Stimulated activated CD8-positive, alpha-beta memory T cell treated with anti-CD3 and anti-CD28 coated beads, Interleukin-4, amount 100 ng/mL, for 4 hours (primary cell): ENCODE measurements at places on chromosomes 2 and 18.

DNA sequence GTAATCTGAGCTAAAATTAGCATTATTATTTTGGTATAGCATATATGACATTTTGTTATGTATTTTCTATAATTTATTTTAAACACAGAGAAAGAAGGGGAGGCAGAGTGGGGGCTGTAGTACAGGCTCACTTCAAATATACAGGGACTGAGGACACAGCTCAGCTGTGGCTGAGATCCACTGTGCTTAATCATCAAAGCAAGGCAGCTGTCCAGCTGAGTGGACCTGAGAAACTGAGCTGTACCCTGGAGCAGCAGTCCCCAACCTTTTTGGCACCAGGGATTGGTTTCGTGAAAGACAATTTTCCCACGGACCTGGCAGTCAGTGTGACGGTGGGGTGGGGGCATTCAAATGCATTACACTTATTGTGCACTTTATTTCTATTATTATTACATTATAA is 687.2 kb downstream of the RNF144A start:
- no peak for DNase-seq

DNA sequence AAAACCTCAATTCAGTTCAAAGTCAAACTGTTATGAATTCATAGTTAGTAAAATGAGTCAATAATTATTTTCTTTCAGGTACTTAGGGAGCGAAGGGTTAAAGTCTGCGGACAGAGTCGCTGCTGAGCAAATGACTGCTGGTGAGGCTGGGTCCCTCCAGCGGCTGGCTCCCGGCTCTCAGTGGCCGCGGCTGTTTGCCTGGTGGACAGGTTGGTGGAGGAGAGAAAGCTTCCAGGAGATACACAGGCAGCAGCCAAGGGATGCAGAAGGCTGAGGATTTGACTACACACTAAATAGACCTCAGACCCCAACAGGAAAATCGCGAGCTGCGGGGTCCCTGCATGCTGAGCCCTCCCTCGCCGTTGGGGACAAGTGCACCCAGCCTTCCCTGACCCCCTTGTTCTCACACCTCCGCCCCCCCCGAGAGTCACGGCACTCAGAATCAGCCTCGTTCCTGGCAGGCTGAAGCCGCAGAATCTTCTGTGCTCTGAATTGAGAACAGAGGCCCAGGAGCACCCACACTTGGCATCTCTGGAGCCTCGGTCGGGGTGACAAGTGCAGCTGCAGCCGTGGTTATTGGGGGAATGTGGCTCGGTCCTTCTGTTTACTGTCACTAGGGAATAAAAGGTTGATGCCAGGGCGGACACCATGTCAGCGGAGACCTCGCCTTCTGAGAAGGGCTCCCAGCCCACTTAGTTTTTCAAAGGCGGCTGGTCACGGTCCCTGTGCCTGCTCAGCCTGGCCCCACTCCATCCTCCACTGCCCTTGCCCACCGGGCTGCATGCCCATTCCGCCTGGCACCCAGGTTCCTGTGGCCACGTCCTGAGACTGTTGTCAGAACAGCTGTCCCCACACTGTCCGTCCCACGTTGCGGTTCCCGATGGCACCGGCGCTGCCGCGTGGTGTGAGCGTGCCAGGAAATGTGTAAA is 74.0 kb downstream of the SLC66A2 start:
- DNase-seq = no peak

DNA sequence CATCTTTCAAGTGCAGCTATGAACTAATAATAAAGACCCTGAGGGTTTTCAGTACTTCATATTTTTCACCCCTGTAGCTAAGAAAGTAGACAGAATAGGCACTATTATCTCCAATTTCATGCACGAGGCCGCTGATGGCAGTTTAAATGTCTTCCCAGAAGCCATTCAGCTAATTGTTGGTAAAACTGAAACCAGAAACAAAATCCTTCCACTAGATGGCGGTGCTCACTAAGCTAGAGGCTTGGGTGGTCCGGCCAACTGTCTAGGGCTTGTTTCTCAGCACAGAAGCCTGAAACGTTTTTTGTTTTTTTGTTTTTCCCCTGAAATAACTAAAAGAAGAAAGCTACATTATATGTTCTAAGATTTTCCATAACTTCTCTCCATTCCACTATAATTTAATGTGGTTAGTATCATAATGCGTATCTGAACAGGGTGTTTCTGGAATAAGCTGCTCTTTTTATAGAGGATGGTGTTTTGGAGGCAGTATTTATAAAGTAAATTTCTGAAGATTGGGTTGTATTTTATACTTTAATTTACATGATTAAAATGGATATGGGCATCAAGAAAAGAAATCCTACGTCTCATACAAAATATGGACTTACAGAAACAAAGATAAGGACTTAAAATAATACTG is 159.4 kb downstream of the PIK3C3 start:
- DNase-seq = no peak

DNA sequence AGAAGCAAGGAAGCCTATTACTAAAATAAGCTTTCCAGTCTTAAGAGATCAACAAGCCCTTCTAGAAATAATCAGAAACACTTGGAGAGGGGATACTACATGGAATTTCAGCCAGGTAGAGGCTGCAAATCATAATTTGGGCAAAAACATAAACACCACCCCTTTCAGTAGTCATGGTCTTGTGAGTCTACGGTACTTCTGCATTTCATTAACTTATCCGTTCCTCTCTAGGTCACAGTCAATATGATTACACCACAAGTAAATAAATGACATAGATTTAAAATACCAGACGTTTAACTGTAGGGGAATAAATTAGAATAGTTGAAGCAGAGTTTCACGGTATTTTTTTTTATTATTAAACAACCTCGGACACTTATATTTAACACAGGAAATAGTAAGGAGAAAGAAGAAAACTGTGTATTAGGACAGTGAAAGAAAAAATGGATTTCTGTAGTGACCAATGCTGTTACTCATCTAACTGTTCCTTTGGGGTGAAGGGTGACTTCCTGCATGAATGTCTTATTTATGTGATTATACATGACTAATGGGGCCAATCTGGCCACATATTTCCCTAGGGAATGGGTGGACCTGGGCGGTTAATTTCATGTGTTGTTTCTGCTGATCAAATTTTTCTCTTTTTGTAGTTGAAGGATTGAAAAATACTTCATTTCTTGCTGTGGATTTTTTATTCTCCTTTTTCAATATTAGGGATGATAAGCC is 456.6 kb upstream of the UBE2E3 start:
- no peak for DNase-seq

DNA sequence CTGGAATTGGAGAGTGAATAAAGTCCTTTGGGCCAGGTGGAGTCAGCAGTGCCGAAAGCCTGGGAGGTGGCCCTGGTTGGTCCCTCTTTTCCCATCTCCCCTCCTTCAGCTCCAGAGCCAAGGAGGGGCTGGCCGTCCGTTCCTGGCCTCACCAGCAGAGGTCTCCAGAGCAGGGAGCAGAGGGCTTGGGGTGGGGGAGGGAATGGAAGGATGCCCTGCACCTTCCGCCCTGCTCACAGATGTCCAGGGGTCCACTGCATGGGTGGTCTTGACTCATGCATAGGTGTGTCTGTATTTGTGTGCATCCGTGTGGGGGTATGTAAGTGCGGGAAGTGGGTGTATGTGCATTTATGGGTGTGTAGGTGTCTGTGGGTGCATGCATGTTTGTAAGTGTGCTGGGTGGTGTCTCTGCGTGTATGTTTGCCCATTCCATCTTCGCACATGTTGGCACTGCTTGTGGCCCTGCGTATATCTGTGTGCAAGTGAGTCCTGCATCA is 201.8 kb downstream of the ZFP36L2 start:
- DNase-seq = no peak

DNA sequence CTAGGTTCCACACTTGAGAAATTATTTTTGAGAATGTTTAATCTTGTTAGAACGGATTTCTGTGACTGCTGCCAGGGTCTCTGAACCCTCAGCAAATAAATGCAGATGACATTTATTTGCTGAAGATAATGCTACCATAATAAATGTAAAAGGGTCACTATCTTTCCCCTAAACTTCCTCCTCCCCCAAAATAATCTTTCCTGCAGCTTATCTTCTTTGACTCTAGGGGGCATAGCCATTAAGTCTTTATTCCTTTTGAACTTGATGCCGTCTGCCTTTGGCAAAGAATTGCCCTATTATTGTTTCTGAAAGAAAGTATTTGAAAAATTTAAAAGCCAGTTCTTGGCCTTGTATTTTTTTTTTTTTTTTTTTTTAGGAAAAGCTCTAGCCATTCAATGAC is 63.6 kb upstream of the ACSL3 start:
- no peak for DNase-seq

DNA sequence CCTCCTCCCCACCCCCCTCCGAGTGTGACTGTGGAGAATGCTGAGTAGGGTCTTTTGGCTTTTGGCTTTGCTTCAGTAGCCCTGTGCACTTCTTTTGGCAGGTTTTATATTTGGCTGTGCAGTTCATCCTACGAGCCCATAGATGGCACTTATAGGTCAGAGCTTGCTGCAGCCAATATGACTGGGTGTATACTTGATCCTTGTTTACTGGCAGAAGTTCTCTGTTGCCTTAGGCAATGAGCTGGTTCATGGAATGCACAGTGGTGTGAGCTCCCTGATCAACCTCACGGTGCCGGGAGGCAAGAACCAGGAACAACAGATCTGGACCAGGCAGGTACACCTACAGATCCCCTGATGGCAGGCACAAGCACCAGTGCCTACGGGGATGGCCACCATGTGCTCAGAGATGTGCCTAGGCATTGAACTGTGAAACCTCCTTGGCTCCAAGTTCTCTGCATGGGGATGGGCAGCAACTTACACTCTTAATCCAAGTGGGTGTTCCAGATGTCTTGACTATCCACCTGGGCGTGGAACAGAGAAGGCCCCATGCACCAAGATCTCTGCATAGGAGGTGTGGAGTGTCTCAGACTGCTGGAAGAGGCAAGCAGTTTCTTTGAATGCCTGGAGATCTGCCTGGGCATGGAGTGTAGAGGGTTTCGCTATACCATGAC is 190.4 kb downstream of the KIAA1328 start:
- no peak for DNase-seq

GRCh38 chr18:46668135-46668534 is 11.1 kb upstream of the LOXHD1 start:
- DNase-seq = no peak

DNA sequence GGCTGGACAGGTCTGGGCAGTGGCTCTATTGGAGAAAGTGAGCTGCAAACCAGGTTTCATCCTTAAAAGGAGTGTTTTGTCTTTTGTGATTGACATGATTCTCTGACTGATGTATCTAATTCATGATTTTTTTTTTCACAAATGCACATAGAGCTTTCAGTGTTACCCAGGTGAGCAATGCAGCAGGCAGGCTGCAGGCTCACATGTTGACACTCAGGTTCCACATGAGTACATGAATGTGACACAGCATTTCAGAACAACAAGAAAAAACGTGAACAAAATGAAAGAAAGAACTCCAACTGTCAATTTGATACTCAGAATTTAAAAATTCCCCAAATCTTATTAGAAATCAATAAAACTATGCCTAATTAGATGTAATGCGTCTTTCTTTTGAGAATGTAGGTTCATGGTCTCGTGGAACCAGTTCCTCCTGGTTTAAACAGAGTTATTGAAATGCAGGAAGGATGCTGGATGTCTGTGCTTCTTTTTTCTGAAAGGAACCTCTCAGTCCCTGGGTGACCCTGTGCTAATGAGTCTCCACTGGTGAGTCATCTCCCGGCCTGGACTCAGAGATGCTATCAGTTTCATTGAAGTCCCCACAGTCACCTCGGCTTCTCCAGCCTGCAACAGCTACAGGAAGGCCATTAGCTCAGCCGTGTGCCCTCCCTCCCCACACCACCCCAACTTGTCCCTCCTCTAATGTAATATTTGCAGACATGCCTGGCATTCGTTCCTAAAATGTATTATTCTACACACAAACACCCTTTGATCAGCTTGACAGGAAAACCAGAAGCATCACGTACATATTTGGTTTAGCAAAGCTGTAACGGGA is 430.4 kb downstream of the LPIN1 start:
- DNase-seq = no peak

- no peak for DNase-seq
These were observed 224.4 kb upstream of the APCDD1 start for GRCh38 chr18:10230072-10230471.

GRCh38 chr18:46422552-46423055 is 234.4 kb downstream of the LOXHD1 start:
- DNase-seq = no peak

DNA sequence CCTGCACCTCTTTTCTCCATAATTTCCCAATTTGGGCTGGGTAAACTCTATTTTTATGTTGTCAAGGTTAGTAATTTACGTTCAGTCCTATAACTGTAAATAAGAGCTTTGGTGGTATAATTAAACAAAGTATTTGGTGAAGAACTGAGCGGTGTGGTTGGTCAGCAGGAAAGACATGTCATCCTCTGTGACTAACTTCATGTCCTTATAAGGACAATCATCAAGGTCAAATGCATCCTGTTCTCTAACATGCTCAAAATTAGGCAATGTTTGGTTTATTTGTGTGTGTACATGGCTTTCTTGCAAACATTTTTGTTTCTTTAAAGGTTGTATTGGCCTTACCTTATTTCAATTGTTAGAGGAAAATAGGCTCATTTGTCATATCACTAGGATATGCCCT is 121.5 kb upstream of the NABP1 start:
- DNase-seq = no peak

- DNase-seq = no peak
These were observed 423.6 kb upstream of the CHST9 start for GRCh38 chr18:27608742-27609141.

- no peak for DNase-seq
These were observed 121.5 kb upstream of the PXDN start for GRCh38 chr2:1865716-1866234.

GRCh38 chr2:120769076-120769786 is 33.6 kb downstream of the GLI2 start:
- no peak for DNase-seq

GRCh38 chr2:123101434-123101833 is 923.7 kb upstream of the CNTNAP5 start:
- DNase-seq = no peak

DNA sequence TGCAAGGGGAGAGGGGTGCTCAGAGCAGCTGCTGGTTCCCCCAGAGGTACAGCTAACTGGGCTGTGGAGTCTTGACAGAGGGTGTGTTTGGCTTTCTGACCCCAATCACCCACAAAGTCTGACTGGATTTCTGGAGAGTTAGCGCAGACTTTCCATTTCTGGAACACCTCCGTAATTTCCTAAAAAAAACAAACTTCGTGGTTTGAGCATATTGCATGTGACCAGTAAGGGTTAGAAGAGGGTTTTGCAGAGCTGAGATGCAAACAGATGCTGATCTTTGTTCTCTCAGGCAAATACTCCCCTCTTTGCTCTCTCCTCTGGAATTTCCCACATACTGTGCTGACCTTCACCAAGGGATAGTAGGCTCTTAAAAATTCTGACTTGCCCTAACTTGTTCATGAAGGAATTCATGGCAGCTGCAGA is 44.5 kb upstream of the TMEM247 start:
- no peak for DNase-seq

- no peak for DNase-seq
These were observed 83.3 kb downstream of the GALNT14 start for GRCh38 chr2:31054842-31055388.

GRCh38 chr18:28984731-28985130 is 807.8 kb upstream of the CDH2 start:
- DNase-seq = no peak

DNA sequence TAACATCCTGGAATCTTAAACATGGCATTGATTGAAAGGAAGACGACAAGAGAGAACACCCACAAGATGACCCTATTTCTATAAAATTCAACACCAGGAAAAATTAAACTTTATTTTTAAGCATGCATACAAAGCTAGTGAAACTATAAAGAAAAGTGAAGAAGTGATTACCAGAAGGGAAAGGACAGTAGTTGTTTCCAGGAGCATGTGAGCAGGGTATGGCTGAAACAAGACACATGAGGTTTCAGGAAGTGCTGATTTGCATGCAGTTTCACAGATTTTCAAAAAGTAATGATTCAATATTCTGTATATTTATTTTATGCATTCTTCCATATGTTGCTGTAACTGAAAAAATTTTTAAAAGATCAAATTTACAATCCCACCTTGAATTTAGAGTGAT is 24.6 kb upstream of the DAW1 start:
- no peak for DNase-seq
